ENCODE measurements at places on chromosomes 12 and 14.

- no peak for DNase-seq
Observed at GRCh38 chr14:97025722-97026121, 228.5 kb downstream of the VRK1 start.

DNA sequence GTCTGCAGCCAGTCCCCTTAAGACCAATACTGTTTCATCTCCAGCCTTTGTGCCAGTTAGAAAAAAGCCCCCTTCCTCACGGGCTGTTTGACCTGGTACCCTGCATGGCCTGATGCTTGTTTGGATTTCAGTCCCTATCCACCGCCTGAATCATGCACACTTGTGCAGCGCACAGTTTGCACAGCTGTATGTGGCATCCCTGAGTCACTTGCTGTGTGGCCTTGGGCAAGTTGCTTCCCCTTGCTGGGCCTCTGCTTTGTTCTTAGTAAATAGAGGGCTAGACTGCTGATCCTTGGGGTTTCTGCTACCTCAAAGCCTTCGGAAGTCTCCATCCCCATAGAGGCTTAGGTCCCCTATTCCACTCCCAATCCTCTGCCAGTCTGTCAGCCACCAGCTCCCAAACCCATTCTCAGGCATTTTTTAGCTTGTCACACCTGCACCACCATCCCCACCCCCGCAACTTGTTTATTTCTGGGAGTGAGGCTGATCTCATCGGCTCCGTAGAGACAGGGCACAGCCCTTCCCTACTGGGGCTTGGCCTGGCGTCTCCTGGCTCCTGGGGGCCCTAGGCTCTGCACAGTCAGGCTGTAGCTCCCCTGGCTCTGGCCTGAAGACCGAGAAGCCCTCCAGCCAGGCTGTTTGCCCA lies 8.8 kb downstream of the KRT80 start:
- DNase-seq = no peak

- DNase-seq = no peak
Observed at GRCh38 chr14:101520621-101521472, 40.4 kb upstream of the DIO3 start.

DNA sequence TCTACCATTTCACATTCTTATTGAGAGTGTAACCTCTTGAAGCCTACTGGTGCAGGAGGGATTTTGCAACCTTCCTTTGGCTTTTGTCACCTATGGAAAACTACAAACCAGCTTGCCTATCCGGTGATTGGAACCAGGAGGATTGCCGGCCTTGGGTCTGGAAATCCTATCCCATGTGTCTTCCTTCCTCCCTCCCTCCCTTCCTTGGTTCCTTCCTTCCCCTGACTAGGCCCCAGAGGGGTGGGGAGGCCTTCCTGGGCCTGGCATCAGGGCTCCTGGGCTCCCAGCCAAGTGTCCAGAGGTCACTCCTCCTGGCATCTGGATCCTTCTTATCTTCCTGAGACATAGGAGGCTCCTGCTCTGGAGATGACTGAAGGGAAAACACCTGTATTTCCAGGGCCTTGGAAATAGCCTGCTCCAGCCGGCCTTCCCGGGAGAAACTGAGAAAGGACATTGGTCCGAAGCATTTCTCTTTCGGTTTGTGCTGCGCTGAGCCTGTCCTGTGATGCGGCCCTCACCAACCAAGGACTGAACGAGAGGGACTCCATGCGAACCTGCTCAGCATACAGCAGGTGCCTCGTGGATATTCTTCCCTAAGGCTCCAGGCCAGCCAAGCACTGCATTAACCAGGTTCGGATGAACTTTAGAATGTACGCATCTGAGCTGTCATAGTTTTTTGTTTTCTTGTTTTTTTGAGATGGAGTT lies 43.4 kb downstream of the PSMA6 start:
- DNase-seq = no peak

- DNase-seq = no peak
Observed at GRCh38 chr14:62304257-62304656, 542.0 kb downstream of the SNAPC1 start.

GRCh38 chr12:71312768-71313403 lies 126.7 kb upstream of the LGR5 start:
- DNase-seq = no peak

- DNase-seq = no peak
Observed at GRCh38 chr12:42871816-42872215, 282.3 kb upstream of the PRICKLE1 start.

DNA sequence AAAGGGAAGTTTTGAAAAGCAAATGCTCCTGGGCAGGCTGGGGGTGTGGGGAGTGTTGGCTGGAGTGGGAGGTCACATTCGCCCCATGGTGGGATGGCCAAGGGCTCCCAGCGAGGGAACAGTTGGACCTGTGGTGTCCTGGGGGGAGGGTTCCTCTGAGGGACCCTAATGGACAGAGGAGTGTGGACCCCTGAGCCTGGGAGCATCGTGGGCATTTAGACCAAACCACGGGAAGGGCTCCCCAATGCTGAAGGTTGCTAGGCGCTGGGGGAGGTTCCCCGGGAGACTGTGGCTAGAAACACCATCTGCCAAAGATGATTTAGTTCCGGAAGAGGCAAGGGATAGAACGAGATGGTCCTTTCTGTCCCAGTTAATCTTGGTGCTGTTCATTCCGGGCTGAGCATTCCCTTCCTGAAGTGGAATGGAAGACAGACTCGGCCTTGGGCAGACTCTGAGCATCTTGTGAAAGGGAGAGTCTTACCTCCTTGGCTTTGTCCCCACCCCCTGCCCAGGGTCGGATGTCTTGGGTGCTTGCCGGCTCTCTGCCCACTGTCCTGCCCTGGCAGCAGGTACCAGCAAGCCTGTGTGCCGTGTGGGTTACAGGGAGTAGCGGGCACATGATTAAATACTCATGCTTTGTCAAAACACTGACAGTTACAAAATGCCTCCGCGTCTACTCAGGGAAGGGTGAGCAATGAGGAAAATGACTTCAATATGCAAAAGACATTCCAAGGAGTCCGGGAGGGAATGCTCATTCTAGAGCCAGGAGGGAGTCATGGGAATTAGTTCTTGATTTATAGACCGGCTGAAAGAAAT lies 215.9 kb downstream of the CACNA1C start:
- no peak for DNase-seq

GRCh38 chr12:106106892-106107291 lies 31.9 kb downstream of the NUAK1 start:
- DNase-seq = no peak

GRCh38 chr12:66329941-66330340 lies 27.6 kb downstream of the HELB start:
- no peak for DNase-seq

DNA sequence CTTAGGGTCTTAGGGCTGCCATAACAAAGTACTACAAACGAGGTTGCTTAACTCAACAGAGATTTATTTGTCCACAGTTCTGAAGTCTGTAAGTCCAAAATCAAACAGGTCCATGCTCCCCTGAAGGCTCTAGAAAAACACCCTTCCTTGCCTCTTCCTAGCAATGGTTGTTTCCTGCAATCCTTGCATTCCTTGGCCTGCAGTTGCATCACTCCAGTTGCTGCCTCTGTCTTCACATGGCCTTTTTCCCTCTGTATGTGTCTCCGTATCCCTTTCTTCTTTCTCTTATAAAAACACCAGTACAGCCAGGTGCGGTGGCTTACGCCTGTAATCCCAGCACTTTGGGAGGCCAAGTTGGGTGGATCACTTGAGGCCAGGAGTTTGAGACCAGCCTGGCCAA lies 17.4 kb downstream of the KCNMB4 start:
- DNase-seq = no peak

GRCh38 chr14:43041976-43042375 lies 1435.3 kb downstream of the LRFN5 start:
- DNase-seq = no peak

- DNase-seq = no peak
Observed at GRCh38 chr12:31803306-31804184, 74.7 kb upstream of the AMN1 start.

- no peak for DNase-seq
Observed at GRCh38 chr14:64556526-64556925, 6.8 kb downstream of the PPP1R36 start.

GRCh38 chr14:61319086-61319485 lies 2.3 kb upstream of the PRKCH start:
- no peak for DNase-seq

DNA sequence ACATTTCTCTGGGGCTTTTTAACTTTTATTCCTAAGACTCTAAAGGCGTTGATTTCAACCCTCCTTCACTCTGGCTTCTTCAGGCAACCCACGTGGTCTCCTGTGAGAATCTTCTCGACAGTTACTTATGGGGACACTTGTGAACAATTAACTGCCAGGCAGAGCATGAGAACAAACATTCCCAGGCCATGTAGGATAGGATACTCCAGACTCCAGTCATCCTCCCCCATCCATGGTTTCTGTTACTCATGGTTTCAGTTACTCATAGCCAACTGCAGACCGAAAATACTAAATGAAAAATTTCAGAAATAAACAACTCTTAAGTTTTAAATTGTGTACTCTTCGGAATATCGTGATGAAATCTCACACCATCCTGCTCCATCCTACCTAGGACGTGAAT lies 19.5 kb downstream of the GPR68 start:
- no peak for DNase-seq

DNA sequence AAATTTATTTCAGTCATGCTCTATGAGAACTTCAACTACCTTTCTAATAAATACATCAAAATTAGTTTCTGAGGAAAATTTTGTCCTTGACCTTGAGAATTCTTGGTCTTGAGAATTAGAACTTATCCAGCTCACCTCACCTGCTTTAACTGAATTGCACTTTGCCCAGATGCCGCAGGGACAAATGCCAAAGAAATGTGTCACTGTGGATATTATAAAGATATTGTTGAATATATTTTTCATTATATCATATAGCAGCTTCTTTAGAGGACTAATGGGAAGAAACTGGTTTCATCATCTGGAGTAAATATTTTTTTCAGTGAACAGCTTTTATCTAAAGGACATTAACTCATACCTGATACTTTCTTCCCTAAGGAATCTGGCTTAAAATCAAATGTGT lies 54.1 kb downstream of the LRP6 start:
- no peak for DNase-seq

DNA sequence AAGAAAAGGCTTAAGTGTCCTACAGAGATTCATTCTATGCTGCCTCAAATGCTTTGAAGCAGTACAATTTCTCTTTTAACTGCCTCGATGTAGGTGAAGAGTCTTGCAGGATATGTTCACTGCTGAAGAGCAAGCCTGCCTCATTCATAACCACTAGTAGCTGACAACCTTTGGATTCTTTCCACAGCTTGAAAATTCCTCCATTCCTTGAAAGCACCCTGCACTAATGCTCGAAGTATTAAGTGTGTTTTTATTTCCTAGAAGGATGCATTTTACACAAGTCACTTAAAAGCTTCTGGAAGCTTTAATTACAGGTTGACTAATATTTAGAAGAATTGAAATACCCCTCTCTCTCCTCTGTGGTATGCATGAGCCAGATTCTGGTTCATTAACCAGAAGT lies 429.4 kb downstream of the DIO2 start:
- no peak for DNase-seq

DNA sequence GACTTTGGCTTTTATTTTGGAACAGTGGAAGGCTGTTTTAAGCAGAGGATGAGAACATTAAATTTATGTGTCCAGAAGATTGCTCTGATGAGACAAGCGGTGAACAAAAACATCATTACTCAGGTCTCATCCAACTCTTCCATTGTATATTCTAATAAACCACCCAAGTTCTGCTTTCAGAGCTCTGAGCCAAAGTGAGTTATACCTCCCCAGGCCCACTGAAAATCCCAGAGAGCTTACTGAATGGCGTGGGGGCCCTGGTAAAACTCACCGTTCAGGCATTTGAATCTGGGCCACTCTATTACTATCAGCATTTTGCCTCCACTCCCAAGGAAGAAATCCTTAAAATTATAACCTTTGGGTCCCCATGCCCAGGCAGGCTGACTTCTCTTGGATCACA lies 122.0 kb upstream of the HIF1A start:
- DNase-seq = no peak

- no peak for DNase-seq
Observed at GRCh38 chr12:133174901-133175300, 6.4 kb upstream of the ZNF268 start.

GRCh38 chr12:113050795-113051194 lies 5.7 kb upstream of the DTX1 start:
- DNase-seq = no peak

DNA sequence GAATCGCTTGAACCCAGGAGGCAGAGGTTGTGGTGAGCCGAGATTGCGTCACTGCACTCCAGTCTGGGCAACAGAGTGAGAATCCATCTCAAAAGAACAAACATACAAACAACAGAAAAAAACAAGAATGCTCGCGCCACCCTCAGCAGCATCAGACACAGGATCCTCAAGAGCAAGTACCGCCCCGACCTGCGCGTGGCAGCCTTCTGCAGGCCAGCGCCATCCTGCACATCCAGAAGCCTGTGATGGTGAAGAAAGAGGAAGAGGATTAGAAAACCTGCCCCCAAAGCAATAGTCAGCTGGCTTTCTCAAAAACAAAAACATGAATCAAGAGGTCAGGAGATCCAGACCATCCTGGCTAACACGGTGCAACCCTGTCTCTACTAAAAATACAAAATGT lies 30.0 kb upstream of the EID3 start:
- DNase-seq = no peak

- DNase-seq = no peak
Observed at GRCh38 chr14:77654001-77654441, 37.6 kb upstream of the SPTLC2 start.

Measured in activated T-helper 2 cell treated with anti-CD3 and anti-CD28 coated beads, Interferon-gamma antibody, Interleukin-2, Interleukin-4, amounts not matched to agents 10 μg/mL and 5 μg/mL and 100 μg/mL, durations not matched to agents 14 hours and 24 hours and 36 hours (primary cell).